ENCODE measurements at places on chromosomes 3 and 15.

DNA sequence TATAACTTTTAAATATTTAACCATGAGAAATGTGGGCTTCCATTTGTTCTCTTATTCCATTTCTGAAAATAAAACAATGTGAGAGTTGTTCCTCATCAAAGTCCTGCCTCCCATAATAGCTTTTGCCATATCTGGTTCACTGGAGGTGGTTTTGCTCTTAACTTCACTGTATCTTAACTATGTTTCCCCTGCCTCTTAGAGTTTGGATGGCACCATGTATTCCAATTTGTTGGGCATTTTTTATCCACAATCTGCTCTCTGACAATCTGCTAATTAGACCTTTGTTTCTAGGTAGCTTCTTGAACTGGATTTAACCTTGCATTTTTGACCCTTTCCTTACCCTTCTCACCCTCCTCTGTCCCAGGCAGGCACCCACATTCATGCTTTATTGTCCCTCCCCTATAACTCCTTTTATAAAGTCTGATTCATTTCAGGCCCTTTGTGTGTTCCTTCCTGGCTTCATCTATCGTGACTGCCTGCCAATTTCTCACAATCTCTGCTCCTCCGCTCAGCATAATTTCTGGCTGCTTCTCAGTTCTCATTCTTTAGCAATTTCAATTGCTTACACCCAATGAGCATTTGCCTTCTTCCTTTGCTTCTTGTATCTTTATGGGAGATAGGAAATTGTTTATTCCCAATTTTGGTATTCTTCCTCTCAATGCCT is 144.2 kb upstream of the ARHGEF26 start:
- DNase-seq: no peak

DNA sequence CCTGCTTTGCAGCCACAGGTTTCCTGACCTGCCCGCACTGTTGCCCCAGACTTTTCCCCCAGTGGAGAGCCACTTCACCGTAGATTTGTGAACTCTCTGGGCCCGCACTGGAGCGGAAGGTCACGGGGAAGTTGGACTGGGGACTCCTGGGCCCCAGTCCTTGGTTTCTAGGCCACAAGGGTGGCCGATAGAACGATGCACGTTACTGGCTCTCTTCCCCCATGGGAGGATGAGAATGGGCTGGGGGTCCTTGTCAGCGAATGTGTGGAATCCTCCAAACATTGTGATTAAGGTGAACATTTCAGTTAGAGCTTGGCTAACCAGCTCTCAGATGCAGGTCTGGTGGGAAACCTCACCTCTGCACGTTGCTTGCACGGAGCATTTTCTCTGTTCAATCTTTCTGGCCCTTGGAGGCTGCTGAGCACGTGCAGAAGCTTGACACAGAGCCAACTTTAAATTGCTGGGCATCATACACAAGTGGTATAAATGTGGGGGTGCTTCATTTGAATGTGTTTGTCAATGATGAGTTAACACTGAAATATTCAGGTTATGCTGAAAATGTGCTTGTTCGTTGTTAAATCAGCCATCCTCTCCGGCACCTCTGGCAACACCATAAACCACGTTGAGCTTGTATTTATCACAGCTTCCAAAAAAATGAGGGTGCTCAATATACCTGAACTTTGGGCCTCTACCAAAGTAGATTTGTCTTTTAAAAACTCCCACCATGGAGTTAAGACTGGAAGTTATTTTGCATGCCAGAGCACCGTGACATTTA is 976 bp downstream of the DIS3L start:
- peak; percentile 55 for DNase-seq

DNA sequence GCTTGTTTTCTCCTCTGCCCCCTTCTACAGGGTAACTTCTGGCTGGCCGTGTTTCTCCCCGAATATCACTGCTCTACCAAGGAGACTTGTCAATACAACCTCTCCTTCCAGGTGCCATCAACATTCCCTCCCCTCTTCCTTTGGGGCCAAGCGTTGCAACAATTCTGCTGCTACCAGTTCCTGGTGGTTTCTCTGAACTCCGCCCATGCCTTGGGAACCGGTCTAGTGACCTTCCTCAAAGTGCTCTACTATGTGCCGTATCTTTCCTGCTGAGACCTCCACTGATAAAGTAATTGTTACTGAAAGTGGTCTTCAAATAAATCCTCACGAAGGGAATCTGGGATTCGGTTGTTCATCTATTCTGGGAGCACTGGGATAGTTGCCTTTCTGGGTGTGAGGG is 26.2 kb downstream of the PCSK6 start:
- DNase-seq: peak; percentile 64

- no peak for DNase-seq
Measured at GRCh38 chr3:131109156-131109555, 82.5 kb downstream of the NEK11 start.

- DNase-seq: no peak
Measured at GRCh38 chr3:72973786-72974185, 22.8 kb upstream of the PPP4R2 start.

DNA sequence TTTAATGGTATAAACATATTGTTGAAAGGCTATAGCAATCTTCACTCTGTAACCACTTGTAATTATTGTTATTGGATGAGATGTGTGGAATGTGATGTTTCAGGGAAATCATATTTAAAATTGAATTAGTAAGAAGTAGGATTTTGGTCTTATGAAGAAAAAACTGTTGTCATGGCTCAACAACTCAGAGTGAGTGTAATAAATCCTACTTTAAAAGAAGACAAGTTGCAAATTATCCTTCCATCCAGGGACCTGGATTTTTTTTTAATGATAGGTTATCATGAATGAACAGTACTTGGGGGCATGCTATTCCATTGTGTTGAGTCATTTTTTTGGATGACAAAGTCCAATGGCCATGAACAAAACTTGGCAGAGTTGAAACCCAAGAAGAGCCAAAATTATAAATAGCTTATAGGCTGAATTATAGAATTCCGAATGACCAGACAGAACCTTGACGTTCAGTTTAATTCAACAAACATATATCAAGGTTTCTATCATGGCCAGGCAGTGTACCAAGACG is 625.5 kb upstream of the ZNF717 start:
- DNase-seq: no peak

Data from Peyer's patch (tissue), 4 donors.